ENCODE measurements at places on chromosomes 12 and 14. TPM values are rescaled to one million over a fixed set of nuclear protein-coding genes. Genes with fewer than 3 reads are reported as not detected.

IFI27L2 gene
- total RNA-seq: 59.2 TPM

ANKRD33 gene
- 1.5 TPM for total RNA-seq

RTN1 gene
- total RNA-seq: under 0.01 TPM

RNASE7 gene
- total RNA-seq: not detected

TOMM20L gene
- not detected for total RNA-seq

RGS6 gene
- not detected for total RNA-seq

IAPP gene
- not detected for total RNA-seq

CD4 gene
- total RNA-seq: 0.73 TPM

GUCY2C gene
- not detected for total RNA-seq

DCAF11 gene
- 44.5 TPM for total RNA-seq

FAM90A1 gene
- 0.20 TPM for total RNA-seq
